ENCODE measurements at places on chromosomes 6 and 20.

DNA sequence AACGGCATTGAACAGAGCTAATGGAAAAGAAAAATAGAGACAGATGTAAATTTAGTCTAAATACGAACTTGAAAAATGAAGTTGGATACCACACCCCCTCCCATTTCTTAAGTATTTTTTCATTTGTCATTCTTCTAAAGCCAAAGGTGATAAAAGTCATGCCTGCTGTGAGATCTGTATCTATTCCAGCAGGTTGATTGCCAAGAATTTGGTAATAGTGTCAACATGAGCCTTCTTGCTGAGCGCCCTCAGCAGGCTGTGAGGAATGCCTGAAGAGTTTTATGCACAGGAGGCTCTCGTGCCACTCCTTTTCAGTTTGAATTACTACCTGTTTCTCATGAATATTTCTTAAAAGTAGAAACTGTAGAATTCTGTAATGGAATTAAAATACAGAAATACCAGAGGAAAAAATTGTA, 165.4 kb downstream of the QKI start:
- DNase-seq = no peak

DNA sequence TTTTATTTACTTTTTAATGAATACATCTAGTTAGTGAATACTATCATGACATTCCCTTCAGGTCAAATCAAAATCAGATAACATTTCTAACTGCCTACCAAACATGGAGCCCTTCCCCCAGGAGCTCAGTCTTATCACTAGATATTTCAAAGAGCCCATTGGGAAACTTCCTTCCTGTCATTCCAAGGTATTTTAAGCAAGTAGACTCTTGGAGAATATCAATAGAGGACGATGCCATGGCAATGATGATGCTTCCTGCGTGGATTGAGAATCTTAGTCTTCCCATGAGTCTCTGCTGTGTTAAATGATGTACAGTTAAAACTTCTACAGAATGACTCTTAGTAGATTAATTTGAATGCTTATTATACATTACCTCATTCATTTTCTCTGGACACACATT, 384.9 kb downstream of the CENPW start:
- no peak for DNase-seq

DNA sequence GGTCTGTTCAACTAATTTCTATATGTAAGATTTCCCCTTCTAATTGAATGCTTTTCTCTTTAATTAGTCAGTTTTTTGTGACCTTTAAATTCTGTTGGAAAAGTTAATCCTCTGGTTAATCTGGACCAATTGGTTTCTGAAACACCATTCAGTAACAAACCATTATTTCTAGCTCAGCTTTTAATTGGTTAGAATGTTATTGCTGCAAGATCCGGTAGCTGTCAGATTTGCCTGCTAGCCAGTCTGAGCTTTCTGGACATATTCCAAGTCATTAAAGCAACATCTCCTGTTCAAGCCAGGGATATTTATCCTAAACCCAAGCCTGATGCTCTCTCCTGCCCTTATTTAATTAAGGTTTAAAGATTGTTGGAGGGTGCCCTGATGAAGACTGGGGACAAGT, 55.1 kb upstream of the FBXL4 start:
- DNase-seq = no peak

DNA sequence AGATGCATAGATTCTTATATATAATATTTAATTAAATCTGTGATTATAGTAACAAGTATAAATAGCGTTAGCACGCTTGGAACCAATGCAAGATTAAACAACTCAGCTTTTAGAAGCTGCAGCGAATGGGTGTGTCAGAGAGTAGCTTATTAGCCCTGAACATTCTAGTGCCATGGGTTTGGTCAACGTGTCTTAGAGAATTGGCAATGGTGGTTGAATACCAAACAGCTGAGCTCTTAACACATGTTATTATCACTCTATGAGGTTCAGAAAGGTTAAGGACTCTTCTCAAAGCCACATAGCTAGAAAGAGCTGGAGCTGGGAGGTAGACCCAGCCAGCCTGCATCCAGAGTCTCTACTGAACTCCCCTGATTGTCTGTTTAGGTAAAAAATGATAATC, 284.2 kb upstream of the CHD6 start:
- DNase-seq = no peak

DNA sequence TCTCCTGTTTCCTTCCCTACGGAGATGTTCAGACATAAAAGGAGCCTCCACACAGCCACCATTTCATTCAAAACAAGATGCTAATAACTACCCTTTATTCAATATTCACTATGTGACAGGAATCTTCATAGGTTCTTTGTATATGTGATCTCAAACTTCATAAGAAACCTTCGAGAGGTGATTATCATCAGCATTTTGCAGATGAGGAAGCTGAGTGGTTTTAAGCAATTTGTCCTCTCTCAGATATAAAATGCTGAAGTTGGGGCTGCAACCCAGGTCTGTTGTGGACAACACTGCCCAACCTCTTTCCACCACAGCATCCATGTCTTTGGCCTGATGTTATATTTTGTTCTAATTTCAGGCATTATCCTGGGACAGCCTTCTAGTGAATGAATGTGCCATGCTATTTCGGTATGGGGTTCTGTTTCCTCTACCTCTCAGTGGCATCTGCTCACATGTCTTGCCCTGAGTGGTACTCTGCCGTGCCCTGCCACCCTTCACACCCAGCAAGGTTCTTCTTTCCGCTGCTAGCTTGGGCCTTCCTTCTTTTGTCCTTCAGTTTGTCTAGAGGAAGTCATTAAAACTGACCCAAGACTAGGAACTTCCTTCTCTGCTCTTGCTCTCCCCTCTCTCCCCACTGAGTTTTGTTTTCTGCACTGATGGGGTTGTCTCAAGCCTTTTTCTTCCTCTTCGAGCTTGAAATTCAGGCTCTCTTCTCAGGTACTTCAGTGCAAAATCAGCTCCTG, 300.9 kb upstream of the PRDM1 start:
- peak; percentile 81 for DNase-seq

DNA sequence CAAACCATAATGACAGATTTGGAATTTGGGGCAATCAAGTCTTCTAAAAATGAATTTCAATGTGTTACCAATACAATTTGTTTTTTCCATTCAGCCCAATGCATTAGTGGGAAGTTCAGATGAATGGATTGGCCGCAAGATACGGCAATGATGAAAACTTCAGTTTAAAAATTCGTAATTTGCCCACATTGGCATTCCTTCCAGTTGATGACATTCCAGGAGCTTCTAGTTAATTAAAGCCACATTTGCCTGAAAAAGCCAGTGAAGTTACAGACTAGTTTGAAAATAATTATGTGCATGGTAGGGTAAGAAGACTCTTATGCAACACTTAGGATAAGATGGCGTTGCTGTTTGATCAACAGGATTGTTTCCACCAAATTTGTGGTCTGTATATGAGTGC, 46.2 kb downstream of the NHLRC1 start:
- DNase-seq = no peak

- DNase-seq = no peak
Measured at GRCh38 chr20:20364593-20365479, 3.1 kb upstream of the INSM1 start.

DNA sequence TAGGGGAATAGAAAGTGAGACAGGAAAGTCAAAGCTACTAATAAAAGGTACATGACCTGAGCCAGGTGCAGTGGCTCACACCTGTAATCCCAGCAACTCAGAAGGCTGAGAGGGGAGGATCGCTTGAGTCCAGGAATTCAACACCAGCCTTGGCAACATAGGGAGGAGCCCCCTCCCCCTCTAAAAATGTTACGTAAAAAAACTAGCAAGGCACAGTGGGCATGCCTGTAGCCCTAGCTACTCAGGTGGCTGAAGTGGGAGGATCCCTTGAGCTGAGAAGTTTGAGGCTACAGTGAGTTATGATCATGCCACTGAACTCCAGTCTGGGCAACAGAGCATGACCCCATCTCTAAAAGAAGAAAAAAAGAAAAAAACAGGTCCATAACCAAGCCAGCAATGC, 186.1 kb upstream of the RIN2 start:
- no peak for DNase-seq

GRCh38 chr20:43017241-43018030, 172.3 kb downstream of the PTPRT start:
- no peak for DNase-seq

- no peak for DNase-seq
Measured at GRCh38 chr20:37686762-37687477, 6.9 kb upstream of the CTNNBL1 start.

DNA sequence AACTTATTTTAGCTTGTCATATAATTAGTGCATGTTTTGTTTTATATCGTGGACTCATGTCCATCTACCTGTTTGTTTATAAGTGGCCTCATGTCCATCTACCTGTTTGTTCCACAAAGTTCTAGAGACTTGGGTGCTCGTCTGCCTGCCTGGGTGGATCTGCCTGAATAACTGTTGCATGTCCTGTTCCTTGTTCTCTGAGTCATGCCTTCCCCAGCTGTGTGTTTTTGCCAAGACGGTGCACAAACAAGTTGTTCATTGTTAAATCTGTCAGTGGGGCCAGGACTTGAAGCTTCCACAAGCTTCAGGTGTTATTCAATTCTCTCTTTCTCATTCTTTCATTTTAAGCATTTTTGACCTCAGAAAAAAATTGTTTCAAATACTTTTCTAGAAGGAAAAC, 358.0 kb upstream of the CITED2 start:
- DNase-seq = no peak

DNA sequence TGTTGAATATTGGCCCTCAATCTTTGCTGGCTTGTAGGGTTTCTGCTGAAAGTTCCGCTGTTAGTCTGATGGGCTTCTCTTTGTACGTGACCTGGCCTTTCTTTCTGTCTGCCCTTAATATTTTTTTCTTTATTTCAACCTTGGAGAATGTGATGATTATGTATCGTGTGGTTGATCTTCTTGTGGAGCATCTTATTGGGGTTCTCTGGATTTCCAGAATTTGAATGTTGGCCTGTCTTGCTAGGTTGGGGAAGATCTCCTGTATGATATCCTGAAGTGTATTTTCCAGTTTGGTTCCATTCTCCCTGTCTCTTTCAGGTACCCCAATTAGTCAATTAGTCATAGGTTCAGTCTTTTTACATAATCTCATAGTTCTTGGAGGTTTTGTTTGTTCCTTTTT, 22.6 kb upstream of the MOXD1 start:
- DNase-seq = no peak

GRCh38 chr6:159689001-159689400, 4.0 kb downstream of the SOD2 start:
- peak; percentile 65 for DNase-seq

Data from suppressor macrophage (primary cell).